ENCODE measurements at places on chromosomes 12 and 14.

DNA sequence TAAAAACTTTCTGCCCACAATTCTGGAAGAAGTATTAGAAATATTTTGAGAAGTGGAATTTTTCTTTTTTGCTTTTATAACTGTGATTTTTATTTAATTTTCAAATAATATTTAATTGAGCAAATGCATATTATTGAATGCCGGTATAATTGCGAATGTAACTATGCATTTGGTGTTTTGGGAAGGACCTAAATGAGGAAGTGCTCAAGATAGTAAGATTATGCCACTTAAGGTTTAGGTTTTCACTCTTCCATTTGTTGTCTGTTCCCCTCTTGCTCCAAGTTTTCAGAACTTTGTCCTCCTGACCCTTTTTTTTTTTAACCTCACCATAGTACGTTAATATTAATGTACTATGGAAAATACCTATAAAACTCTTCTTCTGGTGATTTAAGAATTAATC, 85.8 kb downstream of the KIAA0586 start:
- no peak for DNase-seq

GRCh38 chr14:50383618-50384225, 13.0 kb downstream of the CDKL1 start:
- DNase-seq: no peak

DNA sequence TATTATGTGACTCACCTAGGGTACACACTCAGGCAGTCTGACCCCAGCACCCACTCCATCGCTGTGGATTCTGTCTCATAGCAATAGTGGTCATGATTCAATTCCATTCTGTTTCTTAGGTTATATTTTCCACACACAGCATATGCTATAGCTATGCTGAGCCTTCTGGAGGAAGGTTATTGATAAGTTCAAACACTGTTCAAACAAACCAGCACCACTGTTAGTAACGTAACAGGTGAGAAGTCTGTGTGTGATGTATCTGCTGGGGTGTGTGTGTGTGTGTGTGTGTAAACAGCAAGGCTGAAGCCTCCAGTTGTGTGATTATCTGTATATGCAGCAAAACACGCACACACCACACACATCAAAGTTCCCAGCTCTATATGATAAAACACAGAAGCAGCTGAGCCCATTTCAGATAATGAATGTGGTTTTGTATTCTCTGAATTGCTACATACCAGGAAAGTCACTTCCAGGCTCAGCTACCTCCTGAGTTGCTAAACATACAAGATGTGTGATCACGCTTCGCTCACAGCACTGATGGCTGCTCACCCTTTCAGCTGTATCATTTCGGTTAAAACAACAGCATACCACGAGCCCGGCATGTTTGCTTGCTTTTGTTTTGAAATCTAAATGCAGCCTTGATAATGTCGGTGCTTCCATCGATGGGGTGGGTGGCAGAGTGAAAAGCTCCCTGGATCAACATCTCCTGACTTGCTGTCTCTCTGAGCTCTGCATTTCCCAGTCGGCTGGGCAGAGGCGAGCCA, 6.8 kb upstream of the SYNE3 start:
- no peak for DNase-seq

GRCh38 chr12:54068418-54069070, 14.9 kb downstream of the HOXC4 start:
- DNase-seq: no peak

GRCh38 chr14:104576232-104576969, 3.2 kb upstream of the C14orf180 start:
- no peak for DNase-seq

GRCh38 chr14:25111061-25111601, 61.2 kb upstream of the STXBP6 start:
- no peak for DNase-seq

GRCh38 chr12:71710276-71711125, 24.6 kb downstream of the TMEM19 start:
- DNase-seq: no peak

DNA sequence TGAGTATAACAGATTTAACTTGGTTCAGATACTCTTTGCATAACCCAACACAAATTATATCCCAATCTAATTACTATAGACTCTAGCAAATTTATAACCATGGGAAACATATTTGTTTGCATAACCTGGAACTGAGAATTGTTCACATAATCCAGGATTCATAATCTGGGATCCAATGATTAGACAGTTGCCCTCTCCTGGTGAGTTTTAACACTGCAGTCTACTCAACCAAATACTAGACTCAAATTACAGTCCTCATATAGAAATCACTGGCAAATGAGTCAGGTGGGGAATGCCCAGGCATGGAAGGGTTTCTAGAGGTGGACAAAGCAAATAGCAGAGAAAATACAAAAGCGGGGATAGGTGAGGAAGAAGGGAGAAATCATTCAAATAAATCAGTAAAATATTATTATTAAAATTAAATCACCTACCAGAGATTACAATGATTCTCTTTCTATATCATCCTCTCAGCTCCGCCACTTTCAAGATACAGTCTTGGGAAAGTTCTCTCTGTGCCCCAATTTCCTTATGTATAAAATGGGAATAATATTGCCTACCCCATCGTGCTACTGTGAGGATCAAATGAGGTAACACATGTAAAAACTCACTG, 9.4 kb downstream of the GCH1 start:
- peak; percentile 24 for DNase-seq

GRCh38 chr12:55930771-55931316, at the start of gene DGKA:
DGKA (plus strand) TSS chr12:55931162; CDS start chr12:55936504, 5,342 bp downstream.
- DNase-seq: peak; percentile 6

- no peak for DNase-seq
These were observed 10.1 kb upstream of the NT5DC3 start for GRCh38 chr12:103851127-103851526.

DNA sequence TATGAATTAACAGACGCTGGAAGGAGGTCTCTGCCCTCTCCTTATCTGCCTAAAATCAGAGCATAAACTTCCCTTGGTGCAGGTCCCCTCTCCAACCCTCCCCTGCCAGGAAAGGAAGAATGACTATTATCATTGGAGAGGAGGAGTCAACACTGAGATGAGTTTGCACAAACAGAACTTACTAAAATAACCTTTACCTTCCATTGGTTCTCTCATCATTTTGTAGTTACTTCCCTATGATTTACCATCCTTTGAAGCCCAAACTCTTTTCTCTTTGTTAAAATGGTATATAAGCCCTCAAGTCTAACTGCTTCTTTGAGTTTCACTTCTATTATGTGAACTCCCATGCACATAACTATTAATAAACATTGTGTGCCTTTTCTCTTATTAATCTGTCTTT, 64.2 kb upstream of the EEA1 start:
- DNase-seq: no peak

GRCh38 chr12:75876832-75877762, 154.5 kb downstream of the PHLDA1 start:
- DNase-seq: no peak

GRCh38 chr12:110641521-110641920, 27.6 kb downstream of the TCTN1 start:
- no peak for DNase-seq

DNA sequence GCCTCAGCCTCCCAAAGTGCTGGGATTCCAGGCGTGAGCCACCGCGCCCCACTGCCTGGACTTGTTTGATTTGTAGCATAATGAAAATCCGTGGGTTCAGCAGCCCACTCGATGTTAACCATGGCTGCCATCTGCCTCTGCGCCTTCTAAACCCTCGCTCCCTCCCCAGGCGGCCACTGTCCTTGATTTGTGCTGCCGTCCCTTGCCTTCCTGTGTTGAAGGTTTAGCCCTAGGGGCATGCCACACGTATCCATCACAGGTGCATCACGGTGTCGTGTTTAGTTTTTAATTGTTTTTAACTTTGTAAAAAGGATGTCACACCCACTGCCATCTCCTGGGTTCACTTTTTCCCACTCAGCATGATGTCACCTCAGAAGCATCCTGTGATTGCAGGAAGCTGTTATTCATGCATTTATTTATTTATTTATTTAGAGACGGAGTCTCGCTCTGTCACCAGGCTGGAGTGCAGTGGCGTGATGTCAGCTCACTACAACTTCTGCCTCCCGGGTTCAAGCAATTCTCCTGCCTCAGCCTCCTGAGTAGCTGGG, 24.5 kb upstream of the ULK1 start:
- no peak for DNase-seq

GRCh38 chr12:80912901-80913770, 24.6 kb downstream of the LIN7A start:
- DNase-seq: no peak
